ENCODE measurements at places on chromosomes 1 and 21.
A peak's percentile ranks its signal among the peaks of the same experiment; 100 is the strongest.

DNA sequence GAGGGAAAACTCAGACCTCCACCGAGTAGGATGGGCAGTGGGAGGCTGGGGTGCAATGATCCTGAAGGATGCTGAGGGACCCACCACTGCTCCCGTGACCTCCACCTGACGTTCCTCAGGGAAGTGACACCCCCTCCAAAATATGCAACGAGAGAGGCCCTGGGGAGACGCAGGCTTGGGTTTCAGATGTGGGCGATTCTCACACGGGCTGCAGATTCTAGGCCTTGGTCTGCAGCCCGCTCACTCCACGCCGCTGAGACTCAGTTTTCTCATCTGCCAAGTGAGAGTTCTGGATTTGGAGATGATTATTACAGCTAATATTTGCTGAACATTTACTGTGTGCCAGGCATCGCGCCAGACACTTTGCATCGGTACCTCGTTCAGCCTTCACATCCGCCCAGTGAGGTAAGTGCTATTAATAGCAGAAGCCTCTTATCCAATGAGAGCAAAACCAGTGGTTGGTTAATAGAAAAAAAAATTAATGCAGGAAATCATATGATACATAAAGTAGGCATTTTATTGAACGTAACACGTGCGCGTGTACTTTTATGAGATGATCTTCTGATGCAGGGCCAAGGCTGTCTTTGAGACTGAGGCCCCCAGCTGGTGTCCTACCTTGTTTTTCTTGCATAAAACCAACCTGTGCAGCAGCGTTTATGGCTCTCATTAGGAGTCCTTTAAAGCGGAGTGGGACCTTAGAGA is 102.0 kb upstream of the RUNX3 start:
- DNase-seq: peak; percentile 88

- DNase-seq: no peak
Observed at GRCh38 chr1:150194381-150195031, 41.4 kb downstream of the ANP32E start.

DNA sequence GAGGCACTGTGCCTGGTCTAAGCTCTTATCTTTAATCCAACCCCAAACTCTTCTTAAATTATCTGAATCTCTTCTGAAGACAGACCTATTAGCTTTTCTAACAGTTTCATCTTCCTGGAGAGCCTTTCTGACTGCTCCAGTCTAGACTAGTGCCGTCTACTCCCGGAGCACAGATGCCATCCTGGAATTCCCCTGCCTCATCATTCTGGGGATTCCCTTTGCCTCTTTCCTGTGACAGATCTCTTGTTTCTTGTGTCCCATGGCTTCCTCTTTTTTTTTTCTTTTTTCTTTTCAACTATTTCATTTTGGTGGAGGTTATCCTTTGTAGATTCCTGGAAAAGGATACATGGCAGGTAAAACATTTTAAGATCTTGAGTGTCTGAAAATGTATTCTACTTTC is 11.7 kb downstream of the SEMA4A start:
- no peak for DNase-seq

DNA sequence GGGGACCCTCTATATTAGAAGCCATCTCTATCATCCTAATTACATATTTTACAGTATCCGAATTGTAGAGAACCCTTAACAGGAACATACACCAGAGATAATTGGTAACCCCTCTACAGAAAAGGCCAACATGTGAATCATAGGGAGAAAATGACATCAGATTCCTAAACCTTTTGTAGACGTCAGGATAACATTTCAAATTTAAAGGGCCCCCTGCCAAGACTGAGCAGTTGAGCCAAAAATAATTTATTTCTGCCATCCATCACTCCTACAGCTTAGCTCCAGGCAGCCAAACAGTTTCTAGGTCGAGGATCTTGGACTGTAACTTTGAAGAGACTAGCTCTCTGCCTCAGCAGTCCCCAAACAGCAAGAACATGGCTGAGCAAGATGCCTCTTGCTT is 21.2 kb downstream of the ZNF697 start:
- no peak for DNase-seq

- peak; percentile 57 for DNase-seq
Observed at GRCh38 chr1:23743287-23744152, at the start of gene ELOA. ELOA (plus strand) TSS chr1:23743471; CDS start chr1:23743504, 33 bp downstream.

GRCh38 chr1:183609313-183609712 is 19.1 kb upstream of the NCF2 start:
- no peak for DNase-seq

GRCh38 chr1:73659136-73659535 is 538.8 kb downstream of the LRRIQ3 start:
- DNase-seq: no peak

- no peak for DNase-seq
Observed at GRCh38 chr21:28150778-28151177, 841.9 kb downstream of the LTN1 start.

GRCh38 chr1:20618550-20618949 is 14.7 kb upstream of the PINK1 start:
- no peak for DNase-seq

DNA sequence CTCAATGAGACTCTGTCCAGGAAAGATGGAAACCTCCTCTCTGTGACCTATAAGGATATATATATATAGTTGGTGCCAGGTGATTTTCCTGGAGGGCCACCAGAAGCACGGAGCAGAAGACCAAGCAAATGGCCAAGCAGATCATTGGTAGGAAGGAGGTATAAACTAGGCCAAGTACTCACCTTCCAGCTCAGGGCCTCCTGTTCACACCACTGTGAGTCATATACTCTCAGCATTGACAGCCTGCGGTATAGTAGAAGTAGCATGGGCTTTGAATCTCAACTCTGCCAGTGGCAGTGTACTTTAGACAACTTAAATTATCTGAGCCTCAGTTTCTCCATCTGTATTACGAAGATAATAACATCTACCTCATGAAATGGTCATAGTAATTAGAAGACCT is 15.4 kb downstream of the IL12RB2 start:
- no peak for DNase-seq

- DNase-seq: no peak
Observed at GRCh38 chr1:188723332-188724020, 1754.2 kb downstream of the BRINP3 start.

- DNase-seq: no peak
Observed at GRCh38 chr21:35724156-35724555, 336.2 kb downstream of the SETD4 start.

DNA sequence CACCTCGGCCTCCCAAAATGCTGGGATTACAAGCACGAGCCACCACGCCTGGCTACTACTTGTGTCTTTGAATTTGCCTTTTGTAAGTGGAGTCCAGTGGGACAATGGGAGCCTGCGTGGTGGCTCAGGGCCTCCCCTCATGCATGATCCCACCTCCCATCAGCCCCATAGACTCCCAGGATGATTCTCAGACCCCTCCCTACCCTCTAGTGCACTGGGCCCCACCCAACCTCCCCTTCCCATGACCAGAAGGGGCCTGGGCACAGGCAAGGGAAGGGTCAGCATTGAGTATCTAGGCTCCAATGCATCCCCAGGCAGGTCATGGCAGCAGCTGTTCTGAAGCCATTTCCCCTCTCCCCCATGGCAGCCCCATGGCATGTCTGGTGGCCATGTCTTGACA is 18.7 kb downstream of the NEK2 start:
- DNase-seq: no peak

DNA sequence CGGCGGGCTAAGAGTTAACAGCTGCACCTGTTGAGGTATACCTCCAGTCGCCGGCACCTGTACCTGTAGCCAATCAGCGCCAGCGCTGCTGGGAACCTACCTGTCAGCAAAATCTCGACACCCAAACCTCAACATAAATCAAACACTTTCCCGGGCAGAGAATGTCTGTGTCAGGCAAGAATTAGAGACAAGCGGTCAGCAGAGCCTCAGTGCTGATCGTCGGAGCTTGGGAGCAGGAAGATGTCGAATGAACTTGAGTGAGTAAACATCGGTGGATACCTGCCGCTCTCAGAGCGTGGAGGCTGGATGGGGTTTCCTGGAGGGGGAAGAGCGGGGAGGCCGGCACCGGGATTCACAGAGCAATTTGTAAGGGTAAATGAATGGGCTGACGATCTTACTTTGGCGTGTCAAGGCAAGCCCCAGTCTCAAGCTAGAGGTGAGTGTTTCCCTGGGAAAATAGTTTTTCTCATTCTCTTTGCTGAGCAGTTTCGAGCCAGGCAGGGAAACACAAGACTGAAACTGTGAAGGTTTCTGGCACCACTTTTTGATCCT is at the start of gene GRHL3:
TSS of gene GRHL3 (plus strand) at position 46 of the 552 bp plus-strand sequence. CDS start at position 241, 195 bp downstream.
- peak; percentile 73 for DNase-seq

GRCh38 chr1:63691701-63692425 is 82.0 kb upstream of the ROR1 start:
- DNase-seq: peak; percentile 66

DNA sequence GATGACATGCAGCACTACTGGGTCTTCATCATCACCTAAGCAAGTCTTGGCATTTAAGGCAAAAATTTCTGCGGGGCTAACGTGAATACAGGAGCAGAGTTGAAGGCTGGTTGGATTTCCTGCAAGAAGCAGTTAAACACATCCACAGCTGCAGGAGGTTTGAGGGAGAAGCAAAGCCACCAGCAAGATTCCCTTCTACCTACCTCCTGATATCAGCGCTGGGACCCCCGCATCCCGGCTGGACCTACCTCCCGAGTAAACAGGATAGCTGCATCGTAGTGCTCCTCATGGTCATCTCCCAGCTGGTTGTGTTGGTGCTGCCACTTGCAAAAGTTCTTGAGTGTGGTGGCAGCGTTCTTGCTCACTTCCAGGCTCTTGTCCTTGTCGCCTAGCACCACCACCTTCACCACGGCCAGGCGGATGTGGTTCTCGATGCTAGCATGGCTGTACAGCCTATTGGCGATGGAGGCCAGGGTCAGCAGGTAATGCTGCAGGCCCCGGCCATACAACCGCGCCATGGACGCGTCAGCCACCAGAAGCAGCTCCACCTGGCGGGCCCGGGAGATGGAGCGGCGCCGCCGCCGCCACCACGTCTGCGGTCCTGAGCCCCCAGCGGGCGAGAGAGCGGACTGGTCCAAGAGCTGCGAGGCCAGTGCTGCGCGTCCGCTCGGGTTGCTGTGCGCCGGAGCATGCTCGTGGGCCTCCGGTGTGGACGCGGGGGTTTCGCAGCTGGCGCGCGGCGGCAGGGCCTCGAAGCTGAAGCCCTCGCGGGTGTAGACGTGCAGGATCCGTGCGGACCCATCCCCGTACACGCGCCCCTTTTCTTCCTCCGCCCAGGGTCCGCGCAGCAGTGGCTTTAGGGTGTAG is 1.6 kb downstream of the ADAMTS5 start:
- no peak for DNase-seq

All from prostate gland (tissue), 2 donors.